NCI-H2081 treated with DMSO at 0.1 percent for 48 hours (cell line): ENCODE measurements at places on chromosomes 7 and 10.

DNA sequence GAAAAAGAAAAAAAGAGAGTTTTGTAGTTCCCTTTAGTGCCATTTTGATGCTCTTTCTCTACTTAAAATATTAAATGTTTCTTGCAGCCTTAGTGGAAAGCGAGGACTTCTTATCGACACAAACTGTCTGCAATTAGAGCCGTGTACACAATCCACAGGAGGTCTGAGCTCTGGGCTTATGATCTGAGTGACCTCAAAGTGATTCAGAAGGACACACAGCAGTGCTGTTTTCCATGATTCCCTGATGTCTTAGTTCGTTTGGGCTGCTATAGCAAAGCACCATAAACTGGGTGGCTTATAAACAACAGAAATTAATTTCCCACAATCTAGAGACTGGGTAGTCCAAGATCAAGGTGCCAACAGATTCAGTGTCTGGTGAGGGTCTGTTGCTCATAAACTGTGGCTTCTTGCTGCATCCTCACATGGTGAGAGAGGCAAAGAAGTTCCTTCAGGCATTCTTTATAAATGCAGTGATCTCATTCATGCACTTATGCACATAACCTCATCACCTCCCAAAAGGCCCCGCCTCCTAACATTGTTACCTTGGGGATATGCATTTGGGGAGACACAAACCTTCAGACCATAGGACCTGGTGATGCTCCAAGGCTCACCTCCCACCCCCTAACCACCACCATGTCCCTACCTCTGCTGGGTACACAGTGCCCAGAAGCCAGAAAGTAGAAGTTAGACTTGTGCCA is 204.5 kb upstream of the GHITM start:
- no peak for DNase-seq

DNA sequence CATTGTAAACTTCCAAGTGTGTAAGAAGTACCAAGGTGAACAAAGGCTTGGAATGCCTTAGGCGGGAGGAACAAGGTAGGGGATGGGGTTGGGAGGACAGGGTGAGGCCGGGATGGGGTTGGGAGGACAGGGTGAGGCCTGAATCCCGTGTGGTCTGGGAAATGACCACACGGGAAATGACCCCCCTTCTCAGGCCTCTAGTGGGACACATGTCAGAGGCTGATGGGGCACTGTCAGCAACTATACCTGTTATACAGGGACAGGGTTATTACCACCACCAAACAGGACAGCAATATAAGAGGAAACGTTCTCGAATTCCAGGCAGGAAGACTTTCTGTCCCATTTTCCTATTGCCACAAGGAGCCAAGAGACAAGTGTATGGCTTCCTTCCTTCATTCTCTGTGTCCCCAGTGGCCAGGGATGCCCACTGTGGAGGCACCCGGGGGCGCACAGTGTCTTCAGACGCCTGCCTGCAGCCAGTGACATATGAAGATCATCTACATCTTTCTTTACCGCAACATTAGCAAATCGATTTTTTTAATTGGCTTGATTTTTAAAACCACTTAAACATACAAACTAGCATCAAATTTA is 1.3 kb downstream of the MKI67 start:
- no peak for DNase-seq

GRCh38 chr7:117863618-117864017 is 9.6 kb downstream of the CTTNBP2 start:
- DNase-seq, result no peak

DNA sequence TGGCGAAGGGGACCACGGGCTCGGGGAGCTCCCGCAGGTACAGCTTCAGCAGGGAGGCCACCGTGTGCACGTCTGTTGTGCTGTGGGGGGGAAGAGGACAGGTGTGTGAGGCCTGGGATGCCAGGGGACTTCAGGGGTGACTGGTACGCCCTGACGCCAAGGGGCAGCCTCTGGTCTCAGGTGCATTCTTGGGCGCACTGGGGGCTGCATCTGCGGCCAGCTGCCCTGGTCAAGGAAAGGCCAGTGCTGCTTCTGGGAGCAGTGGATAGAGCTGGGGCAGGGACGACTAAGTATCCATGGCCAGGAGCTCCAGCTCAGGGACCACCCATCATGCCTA is 148.5 kb downstream of the MAPK8 start:
- DNase-seq, result no peak

- no peak for DNase-seq
Measured at GRCh38 chr7:151345576-151346469, 4.2 kb downstream of the NUB1 start.

DNA sequence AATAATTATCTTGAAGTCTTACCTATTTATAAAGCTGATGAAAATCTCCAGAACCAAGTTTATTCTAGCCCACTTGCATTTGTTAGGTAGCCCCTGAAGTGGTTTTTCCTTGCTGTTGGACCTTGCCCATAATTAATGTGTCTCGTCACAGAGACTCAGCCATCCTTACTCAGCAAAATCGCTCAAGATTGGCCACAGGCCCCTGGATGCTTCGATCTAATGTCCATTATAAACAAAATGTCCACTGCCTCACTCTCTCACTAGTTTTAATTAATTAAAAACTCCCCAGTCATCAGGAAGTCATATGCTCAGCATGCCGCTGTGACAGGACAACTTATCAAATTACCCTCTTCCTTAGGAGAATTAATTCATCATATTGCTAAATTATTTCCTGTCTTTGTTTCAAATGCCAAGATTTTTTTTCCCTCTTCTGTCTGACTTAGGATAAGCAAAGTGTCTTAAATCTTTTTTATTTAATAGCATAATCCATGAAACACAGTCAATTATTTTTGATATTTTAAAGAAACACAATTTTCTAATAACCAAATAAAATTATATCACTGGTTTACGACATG is 126.8 kb upstream of the PCLO start:
- DNase-seq, result no peak

- no peak for DNase-seq
Measured at GRCh38 chr7:19814776-19815175, 41.4 kb upstream of the TMEM196 start.

DNA sequence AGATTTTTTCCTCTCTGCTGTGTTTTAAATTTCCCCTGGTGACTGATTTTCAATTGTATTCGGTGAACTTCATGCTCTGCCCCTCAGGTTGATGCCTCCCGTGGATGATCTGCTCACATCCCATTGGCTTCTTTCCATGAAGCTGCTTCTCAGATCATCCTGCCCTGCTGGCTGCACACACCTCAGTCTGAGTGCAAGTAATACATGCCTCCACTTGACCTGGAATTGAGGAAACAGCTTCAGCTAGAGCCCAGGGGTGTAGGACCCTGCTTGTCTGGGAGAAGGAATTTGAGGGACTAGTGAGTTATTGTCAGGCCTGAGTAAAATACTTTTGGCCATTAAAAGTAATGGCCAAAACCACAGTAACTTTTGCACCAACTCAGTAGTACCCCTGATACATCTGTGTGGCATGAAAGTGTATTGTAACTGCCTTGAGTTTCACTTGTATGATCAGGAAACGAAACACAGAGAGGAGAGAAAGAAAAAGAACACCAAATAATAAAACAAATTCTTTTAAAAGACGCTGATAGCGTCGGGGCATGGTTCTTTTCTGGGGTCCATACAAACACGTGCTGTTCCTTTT is 49.4 kb downstream of the SPAM1 start:
- DNase-seq, result no peak

- no peak for DNase-seq
Measured at GRCh38 chr7:43314379-43315158, 202.1 kb downstream of the HECW1 start.

GRCh38 chr10:31935678-31936077 is 7.0 kb upstream of the ARHGAP12 start:
- DNase-seq, result no peak

- DNase-seq, result no peak
Measured at GRCh38 chr10:114131094-114131493, 42.9 kb downstream of the CCDC186 start.

GRCh38 chr7:100879685-100880261 is 4.9 kb downstream of the SRRT start:
- DNase-seq, result no peak

GRCh38 chr10:94316560-94316959 is 46.2 kb downstream of the NOC3L start:
- no peak for DNase-seq

GRCh38 chr7:44712012-44712411 is 36.6 kb upstream of the ZMIZ2 start:
- no peak for DNase-seq

DNA sequence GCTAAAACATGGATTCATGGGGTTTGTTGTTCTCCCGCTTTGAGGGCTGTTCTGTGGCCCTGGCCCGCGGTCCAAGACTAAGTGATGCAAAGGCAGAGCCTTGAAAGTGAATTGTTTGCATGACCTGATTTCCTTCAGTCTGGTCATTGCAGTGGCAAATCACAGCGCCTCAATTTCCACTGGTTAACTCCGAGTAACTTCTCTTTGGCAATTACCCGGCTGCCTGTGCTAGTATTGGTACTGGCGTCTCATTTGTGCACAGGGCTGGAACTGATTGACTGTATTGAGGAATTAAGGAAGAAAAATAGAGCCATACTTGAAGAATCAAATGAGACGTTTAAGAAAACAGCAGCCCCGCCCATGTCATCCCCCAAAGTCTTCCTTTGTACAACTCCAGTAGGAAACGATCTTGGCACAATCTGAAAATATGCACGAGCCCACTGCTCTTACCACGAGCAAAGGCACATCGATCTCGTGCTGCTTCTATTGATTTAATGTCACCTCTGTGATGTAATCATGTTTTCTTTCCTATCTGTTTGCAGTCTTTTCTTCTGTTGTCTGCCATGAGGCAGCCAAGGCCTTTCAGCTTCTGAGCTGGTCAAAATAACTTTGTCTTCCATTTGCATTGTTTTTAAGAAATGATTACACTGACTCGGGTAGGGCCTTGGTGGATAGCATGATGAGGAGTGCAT is 60.6 kb upstream of the SHH start:
- DNase-seq, result no peak

- DNase-seq, result no peak
Measured at GRCh38 chr10:51773681-51774080, 74.3 kb upstream of the CSTF2T start.

DNA sequence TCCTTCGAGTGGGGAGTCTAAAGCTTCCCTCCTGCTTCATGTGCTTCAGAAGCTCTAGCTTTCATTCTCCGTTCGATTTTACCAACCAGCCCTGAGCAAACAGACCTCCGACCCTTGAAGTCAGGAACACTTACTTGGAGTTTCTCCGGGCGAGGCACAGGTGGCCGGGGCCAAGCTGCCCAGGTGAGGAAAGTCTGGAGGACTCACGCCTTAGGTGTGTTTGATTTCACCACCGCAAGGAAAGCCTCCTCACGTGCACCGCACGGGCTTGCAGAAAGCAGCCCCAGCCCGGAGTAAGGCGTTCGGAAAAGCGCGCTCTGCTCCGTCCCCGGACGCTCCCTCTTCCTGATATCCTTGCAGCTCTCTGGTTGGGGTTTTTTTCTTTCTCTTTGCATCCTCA is 30.1 kb upstream of the CNPY1 start:
- DNase-seq, result no peak

GRCh38 chr7:111145472-111145871 is 54.5 kb downstream of the LRRN3 start:
- no peak for DNase-seq

- no peak for DNase-seq
Measured at GRCh38 chr7:35599061-35599460, 95.9 kb downstream of the HERPUD2 start.

DNA sequence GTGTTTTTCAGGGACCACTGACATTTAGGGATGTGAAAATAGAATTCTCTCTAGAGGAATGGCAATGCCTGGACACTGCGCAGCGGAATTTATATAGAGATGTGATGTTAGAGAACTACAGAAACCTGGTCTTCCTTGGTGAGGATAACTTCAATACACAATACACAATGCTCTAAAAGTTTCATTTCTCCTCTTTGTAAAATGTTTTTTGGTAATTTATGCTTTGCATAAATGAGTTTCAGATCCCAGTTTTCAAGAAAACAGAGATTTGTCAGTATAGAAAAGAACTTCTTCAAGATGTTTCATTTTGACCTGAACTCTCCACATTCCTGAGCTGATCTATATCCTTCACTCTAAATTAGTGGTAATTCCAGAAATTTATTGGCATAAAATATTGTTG is 14.2 kb downstream of the ZNF92 start:
- no peak for DNase-seq

- no peak for DNase-seq
Measured at GRCh38 chr10:115355162-115355760, 262.1 kb downstream of the ATRNL1 start.

DNA sequence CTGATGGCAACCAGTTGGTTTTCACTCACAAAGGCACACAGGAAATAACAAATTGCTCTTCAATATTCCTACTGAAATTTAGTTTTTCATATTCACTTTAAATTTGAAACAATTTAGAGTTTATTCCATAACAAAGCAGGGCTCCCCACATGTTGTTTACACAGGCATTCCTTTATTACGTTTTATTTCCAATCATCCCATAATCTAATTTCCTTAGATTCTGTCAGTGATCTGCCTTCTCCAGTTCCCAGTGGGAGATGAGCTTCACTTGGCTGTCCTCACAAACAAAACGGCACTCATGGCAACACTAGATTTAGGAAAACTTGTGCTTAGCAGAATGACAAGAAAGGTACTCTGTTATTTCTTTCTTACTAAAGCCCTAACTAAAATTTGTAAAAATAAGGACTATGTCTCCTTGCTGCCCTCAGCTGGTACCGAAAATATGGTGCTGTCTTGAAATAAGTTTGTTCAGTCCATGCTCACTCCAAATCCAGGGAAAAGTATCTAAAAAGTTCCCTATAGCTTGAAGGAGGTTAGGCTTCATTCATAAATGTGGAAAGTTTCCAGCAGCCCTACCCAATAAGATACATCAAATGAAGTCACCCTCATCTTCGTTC is 23.0 kb downstream of the PHYH start:
- no peak for DNase-seq

- no peak for DNase-seq
Measured at GRCh38 chr7:127486654-127487053, 94.1 kb upstream of the ZNF800 start.

DNA sequence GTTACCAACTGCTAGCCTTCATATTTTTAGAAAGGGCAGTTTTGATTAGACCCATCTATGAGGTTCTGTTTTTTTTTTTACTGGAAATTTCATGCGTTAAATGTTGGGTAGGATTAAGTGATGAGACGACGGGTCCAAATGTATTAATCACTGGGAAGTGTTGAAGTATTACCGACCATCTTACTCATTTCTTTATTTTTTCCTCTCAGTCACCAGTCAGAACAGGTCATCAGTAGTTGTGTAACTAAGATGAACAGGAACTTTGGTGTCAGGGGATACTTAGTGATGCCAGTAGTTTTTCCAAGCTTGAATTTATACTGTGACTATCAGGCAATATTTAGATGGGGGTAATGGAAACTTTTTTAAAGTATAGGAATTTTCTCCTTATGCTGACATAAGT is 14.2 kb downstream of the TFAM start:
- DNase-seq, result no peak
